ENCODE measurements at places on chromosomes 12 and 14.

GRCh38 chr12:128133321-128134073, 133.5 kb upstream of the TMEM132C start:
- no peak for DNase-seq

- DNase-seq, result no peak
These were observed 340.2 kb upstream of the NOVA1 start for GRCh38 chr14:26938054-26938453.

- no peak for DNase-seq
These were observed 1.6 kb downstream of the NAB2 start for GRCh38 chr12:57090490-57090889.

DNA sequence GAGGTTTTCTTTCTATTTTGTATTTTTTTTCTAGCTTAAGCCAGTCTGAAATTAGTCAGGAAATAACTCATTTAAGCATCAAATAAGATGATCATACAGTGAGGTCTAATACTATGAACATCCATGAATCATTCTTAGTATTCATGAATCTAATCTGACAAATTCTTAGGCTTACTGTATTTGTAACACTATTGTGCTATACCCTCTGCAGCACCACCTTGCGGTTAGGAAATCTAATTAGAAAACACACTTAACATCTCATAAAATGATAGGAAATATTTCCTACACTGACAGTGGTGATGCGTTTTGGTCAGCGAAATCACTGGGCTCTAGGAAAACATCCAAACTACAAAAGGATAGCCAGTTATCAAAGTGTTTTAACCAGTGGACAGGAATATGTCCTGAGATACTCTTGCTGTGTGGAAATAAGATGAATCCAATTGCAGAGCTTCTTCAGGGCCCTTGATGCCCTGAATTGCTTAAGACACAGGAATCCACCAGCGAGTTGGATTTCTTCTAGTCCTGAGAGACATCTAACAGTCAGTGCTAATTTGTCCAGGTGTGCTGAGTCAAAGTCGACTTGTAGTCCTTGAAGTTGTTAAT, 109.3 kb upstream of the MYF6 start:
- peak; percentile 44 for DNase-seq

DNA sequence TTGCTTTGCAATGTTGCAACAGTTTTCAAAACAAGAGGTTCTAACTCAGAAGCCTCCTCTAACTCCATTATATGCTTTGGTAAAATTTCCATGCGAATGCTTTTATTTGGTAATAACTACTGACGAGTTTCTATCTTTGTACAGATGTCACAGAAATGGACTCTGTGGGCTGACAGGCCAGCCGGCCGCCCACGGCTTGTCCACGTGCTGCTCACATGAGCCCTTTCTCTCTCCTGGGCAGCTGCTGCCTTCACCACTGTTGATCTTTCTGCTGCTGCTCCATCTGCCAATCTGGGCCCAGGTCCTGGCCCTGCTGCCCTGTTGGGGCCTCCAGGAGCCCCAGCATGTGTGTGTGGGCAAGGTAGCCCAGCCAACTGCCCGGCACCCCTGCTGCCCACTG, 168.2 kb upstream of the TMEM132C start:
- DNase-seq, result no peak

DNA sequence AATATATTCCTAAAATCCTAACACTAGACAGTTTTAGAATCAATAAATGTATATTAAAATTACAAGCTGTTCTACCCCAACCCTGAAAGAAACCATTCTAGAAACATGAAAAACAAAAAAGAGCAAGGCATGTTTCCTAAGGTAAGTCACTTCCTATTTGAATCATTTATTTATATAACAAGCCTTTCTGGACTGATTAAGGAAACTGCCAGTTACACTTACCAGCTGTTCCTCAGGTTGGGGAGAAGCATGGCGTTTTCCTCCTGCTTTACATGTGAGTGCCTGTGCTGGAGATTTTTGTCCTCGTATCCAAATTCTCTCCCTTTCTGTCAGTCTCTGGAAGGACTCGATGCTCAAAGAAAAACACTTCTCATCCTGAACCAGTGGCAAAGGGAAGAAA, 183.3 kb downstream of the EFCAB11 start:
- no peak for DNase-seq

- DNase-seq, result no peak
These were observed 23.7 kb downstream of the NCOR2 start for GRCh38 chr12:124543590-124544310.

GRCh38 chr14:93276031-93276716, 56.7 kb downstream of the BTBD7 start:
- DNase-seq, result no peak

- DNase-seq, result no peak
These were observed 137.1 kb downstream of the DUSP6 start for GRCh38 chr12:89215196-89215595.

DNA sequence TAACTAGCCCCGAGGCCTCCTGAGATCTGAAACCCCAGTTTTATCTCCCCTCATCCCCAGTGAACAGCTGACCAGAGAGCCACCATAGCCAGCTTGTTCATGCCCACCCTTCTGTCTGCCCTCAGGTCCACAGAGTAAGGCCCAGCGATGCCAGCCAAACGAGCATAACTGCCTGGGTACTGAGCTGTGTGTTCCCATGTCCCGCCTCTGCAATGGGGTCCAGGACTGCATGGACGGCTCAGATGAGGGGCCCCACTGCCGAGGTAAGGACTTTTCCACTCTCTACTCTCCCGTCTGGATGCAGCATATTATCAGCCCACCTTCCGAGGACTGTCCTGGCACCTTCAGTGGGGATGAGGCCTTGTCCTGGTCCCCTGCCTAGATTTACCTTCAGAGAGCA, 6.2 kb downstream of the LRP1-AS start:
- DNase-seq, result no peak

Measured in muscle of leg (tissue), 16 donors.